ENCODE measurements at places on chromosomes 16 and 17. TPM values are rescaled to one million over a fixed set of nuclear protein-coding genes. Genes with fewer than 3 reads are reported as not detected.

The TMIGD1 gene
- not detected for total RNA-seq

The TP53TG3 gene
- not detected for total RNA-seq

The SPATA22 gene
- total RNA-seq: 0.24 TPM

The NOXO1 gene
- total RNA-seq: not detected

The CES1 gene
- 29.9 TPM for total RNA-seq

The TMEM92 gene
- 0.33 TPM for total RNA-seq

The LPCAT2 gene
- total RNA-seq: 13.8 TPM

The EME2 gene
- 10.2 TPM for total RNA-seq

Measured in posterior vena cava (tissue), 2 donors.